ENCODE measurements at places on chromosomes 5 and 9.

DNA sequence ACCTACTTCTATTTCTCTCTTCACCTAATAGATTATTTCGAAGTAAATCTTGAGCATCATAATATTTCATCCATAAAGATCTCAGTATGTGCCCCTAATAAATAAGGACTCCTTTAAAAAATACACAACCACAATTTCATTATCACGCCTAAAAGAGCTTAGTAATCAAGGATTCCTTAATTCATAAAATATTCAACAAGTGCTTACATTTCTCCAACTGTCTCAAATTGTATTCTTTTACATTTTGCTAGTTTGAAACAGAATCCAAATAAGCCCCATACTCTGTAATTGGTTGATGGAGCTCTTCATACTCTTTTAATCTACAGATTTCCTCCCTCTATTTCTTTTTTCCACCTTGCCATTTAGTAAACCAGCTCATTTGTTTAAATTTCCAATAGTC is 317.6 kb downstream of the NDUFS4 start:
- H3K4me1 ChIP-seq = no peaks in the 10 kb centered on the region
- H3K27me3 ChIP-seq = no peaks in the 10 kb centered on the region
- no peak for DNase-seq
- H3K36me3 ChIP-seq = no peaks in the 10 kb centered on the region
- H3K27ac ChIP-seq = no peak overlapping the region

- no peak overlapping the region for H3K27ac ChIP-seq
- H3K27me3 ChIP-seq = peaks cover 73% of the 10 kb centered on the region
- no peaks in the 10 kb centered on the region for H3K36me3 ChIP-seq
- DNase-seq = no peak
- H3K4me3 ChIP-seq = no peak overlapping the region
Observed at GRCh38 chr5:33938881-33939280, 2.7 kb downstream of the RXFP3 start.

GRCh38 chr5:128537221-128537999 is 635 bp downstream of the FBN2 start:
- no peaks in the 10 kb centered on the region for H3K4me1 ChIP-seq
- H3K36me3 ChIP-seq = peaks cover 3% of the 10 kb centered on the region
- DNase-seq = no peak
- no peak overlapping the region for H3K27ac ChIP-seq

DNA sequence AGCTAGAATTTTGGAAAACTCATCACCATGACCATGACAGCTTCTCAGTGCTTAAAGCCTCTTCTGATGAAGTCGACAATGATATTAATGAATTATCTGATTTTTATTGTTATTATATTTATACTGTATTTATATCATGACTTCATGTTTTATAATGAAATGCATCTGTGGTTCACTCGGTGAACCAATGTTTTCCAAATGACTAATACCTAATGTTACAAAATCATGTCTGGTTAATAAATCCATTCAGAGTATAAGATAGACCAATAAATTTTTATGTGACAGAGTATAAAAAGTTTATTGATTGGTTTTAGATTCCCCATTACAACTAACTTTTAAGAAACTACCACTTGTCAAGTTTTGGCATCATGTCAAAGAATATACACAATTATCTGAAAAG is 416.5 kb downstream of the MLLT3 start:
- no peaks in the 10 kb centered on the region for H3K36me3 ChIP-seq
- H3K4me3 ChIP-seq = no peak overlapping the region
- H3K27me3 ChIP-seq = peaks cover 17% of the 10 kb centered on the region
- H3K4me1 ChIP-seq = peaks cover 35% of the 10 kb centered on the region
- DNase-seq = no peak

- no peaks in the 10 kb centered on the region for H3K27me3 ChIP-seq
- peaks cover 11% of the 10 kb centered on the region for H3K4me1 ChIP-seq
- DNase-seq = no peak
- H3K27ac ChIP-seq = no peak overlapping the region
- H3K4me3 ChIP-seq = no peak overlapping the region
Observed at GRCh38 chr9:5500441-5501235, 9.7 kb upstream of the PDCD1LG2 start.

- DNase-seq = no peak
- H3K4me3 ChIP-seq = no peak overlapping the region
- no peak overlapping the region for H3K27ac ChIP-seq
- H3K36me3 ChIP-seq = no peaks in the 10 kb centered on the region
- H3K4me1 ChIP-seq = no peaks in the 10 kb centered on the region
- H3K27me3 ChIP-seq = no peaks in the 10 kb centered on the region
Observed at GRCh38 chr9:127233989-127234388, 30.6 kb upstream of the GARNL3 start.

GRCh38 chr9:4520055-4520454 is 29.8 kb downstream of the SLC1A1 start:
- H3K4me1 ChIP-seq = peaks cover 16% of the 10 kb centered on the region
- no peak overlapping the region for H3K4me3 ChIP-seq
- H3K27me3 ChIP-seq = no peaks in the 10 kb centered on the region

DNA sequence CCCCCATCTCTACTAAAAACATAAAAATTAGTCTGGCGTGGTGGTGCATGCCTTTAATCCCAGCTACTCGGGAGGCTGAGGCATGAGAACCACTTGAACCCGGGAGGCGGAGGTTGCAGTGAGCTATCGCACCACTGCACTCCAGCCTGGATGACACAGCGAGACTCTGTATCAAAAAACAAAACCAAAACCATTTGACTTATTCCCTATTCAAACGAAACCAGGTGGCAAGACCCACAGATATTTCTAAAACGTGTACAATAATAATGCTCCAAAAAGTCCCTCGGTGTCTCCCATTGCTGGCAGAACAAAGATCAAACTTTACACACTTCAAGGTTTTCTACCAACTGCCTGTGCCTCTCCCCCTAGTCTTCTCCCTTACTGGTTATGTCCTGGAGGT is 29.8 kb downstream of the HMGCR start:
- no peak overlapping the region for H3K27ac ChIP-seq
- no peaks in the 10 kb centered on the region for H3K4me1 ChIP-seq
- no peaks in the 10 kb centered on the region for H3K27me3 ChIP-seq
- H3K4me3 ChIP-seq = no peak overlapping the region

DNA sequence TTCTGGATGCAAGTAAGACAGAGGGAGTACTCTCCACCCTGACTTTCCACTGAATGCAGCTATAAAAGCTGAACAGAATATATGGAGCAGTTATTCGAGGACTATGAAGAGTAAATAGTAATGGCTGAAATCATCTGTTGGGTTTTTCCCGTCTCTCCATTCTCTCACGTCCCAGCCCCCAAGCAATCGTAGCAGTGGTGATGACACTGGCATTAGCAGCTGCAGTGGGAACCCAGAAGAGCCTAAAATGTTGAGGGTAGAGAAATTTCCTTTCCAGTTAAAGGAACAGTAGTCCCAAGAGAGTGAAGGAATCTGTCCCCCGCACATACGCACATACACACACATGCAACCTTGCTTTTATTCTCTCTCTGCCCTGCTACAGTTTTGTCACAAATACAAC is 33.2 kb downstream of the MED27 start:
- peaks cover 2% of the 10 kb centered on the region for H3K36me3 ChIP-seq
- no peak for DNase-seq
- H3K27ac ChIP-seq = no peak overlapping the region
- H3K4me1 ChIP-seq = peaks cover 26% of the 10 kb centered on the region
- H3K27me3 ChIP-seq = no peaks in the 10 kb centered on the region

DNA sequence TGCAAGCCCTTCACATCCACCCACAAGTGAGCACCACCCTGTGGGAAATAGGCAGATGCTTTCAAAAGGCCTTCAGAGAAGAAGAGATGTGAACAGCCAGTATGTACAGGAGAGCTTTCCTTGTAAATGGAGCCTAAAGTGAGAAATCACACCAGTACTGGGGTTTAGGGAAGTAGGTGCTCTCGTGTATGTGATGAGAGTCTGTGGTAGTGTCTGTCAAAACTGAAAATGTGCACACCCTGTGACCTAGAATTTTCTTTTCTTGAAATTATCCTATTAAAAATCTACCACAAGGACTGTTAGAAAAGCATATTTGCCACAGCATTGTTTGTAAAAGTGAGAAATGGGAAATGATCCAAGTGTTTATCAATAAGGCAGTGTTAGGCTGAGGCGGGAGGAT is 16.6 kb downstream of the OTULINL start:
- peaks cover 67% of the 10 kb centered on the region for H3K4me1 ChIP-seq
- H3K36me3 ChIP-seq = peaks cover 11% of the 10 kb centered on the region
- H3K4me3 ChIP-seq = no peak overlapping the region
- H3K27ac ChIP-seq = no peak overlapping the region

GRCh38 chr9:14766299-14766698 is 43.8 kb upstream of the CER1 start:
- H3K4me1 ChIP-seq = no peaks in the 10 kb centered on the region
- H3K27me3 ChIP-seq = peaks cover 31% of the 10 kb centered on the region
- no peaks in the 10 kb centered on the region for H3K36me3 ChIP-seq
- H3K27ac ChIP-seq = no peak overlapping the region
- H3K4me3 ChIP-seq = no peak overlapping the region
- no peak for DNase-seq

DNA sequence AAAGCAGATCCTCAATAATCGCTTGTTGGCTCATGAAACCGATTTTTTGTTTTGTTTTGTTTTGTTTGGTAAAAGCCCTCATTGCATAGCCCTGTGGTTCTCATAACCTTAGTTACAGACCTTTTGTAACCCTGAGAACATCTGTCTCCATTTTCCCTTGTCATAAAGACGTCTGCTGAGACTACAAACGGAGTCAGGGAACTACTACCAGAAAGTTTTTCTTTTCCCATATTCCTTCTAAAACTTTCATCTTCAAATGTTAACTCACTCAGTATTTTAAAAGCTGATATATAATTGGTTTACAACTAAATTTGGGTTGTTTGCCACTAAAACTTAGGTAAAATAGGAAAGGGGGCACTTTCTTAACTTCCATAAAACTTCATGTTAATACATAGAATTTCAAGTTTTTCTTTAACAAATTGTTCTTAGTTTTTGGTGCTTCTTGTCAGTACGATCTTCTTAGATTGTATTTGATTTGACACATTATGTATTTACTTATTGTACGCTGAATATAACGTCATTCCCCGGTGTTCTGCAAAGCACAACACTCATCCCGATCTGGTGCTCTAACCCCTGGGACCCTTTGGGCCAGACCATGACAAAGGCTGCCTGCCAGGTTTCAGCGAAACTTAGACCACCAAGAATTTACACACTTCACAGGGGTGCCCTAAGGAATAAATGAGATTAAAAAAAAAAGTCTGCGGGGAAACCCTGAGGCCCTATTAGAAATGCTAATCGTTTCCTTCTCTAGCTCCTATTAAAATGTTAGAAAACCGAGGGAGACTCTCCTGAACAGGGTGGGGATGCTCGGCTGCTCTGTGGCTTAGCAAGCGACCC is 1.1 kb upstream of the ANP32B start:
- no peaks in the 10 kb centered on the region for H3K27me3 ChIP-seq
- H3K4me1 ChIP-seq = peaks cover 28% of the 10 kb centered on the region
- peak overlapping the region; percentile 78 for H3K4me3 ChIP-seq
- H3K36me3 ChIP-seq = peaks cover 19% of the 10 kb centered on the region

DNA sequence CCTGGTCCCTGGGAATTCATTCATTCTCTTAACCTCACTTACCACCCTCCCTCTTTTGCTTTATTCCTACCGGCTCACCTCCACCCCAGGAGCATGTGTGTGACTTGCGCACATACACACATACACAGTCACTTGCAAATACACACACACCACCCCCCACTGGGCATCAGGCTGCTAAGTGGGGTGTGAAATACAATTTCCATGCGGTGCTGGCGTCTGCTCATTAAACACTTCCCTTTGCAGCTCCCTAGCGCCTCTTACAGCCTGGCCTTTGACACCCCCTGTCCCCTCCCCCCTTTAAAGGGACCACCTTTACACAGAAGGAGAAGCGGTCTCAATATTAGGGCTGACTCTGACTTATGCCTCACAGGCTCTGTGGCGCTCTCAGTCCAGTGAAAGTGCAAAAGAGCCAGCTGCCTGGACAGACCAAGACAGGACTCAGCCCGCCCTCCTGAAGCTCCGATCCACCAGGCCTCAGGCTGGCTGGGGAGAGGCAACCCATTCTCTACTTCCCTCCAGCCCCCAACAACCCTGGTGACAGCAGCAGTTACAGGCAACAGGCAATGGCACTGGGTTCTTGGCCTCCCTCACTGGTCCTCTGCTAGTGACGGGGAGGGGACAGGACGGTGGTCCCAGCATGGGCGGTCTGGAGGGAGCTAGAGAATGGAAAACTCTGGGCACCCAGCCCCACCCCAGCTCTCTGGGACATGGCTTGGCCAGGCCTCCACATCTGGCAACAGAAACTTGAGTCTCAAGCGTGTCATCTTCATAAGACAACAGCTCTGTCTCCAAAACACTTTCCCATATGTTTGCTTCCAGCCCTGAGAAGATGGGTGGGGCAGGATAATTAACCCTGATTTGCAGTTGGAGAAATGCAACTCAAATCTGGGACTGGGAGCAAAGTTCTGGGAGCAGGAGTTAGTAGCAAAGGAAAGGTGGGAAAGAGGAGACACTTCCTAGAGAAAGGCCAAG is 12.0 kb downstream of the ENHO start:
- no peak for DNase-seq
- peaks cover 4% of the 10 kb centered on the region for H3K36me3 ChIP-seq
- H3K27ac ChIP-seq = no peak overlapping the region
- peaks cover 3% of the 10 kb centered on the region for H3K27me3 ChIP-seq

GRCh38 chr5:14660833-14661232 is 3.7 kb upstream of the OTULIN start:
- H3K4me3 ChIP-seq = no peak overlapping the region
- H3K27ac ChIP-seq = peak overlapping the region; percentile 3
- H3K4me1 ChIP-seq = peaks cover 41% of the 10 kb centered on the region

- H3K36me3 ChIP-seq = no peaks in the 10 kb centered on the region
- H3K4me1 ChIP-seq = no peaks in the 10 kb centered on the region
- H3K27ac ChIP-seq = no peak overlapping the region
- H3K27me3 ChIP-seq = no peaks in the 10 kb centered on the region
- no peak for DNase-seq
Observed at GRCh38 chr5:55724281-55724680, 12.2 kb upstream of the SLC38A9 start.

DNA sequence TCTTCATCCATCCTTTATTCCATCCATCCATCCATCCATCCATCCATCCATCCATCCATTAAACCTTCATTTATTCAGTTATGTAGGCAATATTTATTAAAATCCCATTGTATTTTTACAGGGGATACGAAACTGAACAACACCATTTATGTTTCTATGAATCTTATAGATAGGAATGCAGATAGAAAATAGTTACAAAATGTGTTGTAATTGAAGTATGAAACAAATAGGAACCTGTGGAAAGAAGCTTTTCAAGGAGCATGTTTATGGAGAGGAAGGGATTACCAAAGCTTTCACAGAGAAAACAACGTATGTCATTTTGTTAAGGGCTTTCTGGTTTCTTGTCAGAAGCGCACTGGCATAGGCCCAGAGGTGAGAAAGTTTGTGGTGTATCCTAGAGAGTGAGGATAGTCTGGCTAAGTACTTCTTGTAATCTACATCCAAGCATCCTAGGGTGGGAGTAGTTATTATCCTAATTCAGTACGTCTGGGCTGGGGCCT is 184.0 kb downstream of the CNTLN start:
- H3K4me3 ChIP-seq = no peak overlapping the region
- no peaks in the 10 kb centered on the region for H3K36me3 ChIP-seq
- DNase-seq = no peak
- no peak overlapping the region for H3K27ac ChIP-seq

GRCh38 chr5:44919560-44919959 is 110.8 kb downstream of the MRPS30 start:
- H3K4me1 ChIP-seq = no peaks in the 10 kb centered on the region
- DNase-seq = no peak
- no peaks in the 10 kb centered on the region for H3K36me3 ChIP-seq
- no peak overlapping the region for H3K4me3 ChIP-seq
- no peak overlapping the region for H3K27ac ChIP-seq

All from central memory CD8-positive, alpha-beta T cell (primary cell).